ENCODE measurements at places on chromosomes 4 and X.

DNA sequence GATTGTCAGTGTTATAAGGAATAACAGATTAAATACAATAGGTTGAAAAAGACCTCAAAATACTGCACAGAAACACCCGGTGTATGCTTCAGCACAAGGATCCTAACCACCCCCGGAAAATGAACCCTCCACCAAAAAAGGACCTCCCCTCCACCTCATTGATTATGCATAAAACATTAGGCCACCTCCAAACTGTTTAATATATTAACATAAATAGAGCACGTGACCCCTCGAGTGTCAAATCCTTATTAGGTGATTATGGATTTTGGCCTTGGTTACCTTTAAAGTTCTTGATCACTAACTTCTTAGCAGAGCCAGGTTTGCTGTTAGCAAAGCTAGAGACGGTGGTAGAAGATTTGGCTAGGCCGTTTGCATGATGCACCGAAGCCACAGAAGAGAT, 958 bp downstream of the CUL4B start:
- DNase-seq, result no peak

- no peak for DNase-seq
Measured at GRCh38 chr4:16844816-16845586, 53.4 kb downstream of the LDB2 start.

GRCh38 chr4:38090455-38091246, 130.5 kb downstream of the PTTG2 start:
- no peak for DNase-seq

DNA sequence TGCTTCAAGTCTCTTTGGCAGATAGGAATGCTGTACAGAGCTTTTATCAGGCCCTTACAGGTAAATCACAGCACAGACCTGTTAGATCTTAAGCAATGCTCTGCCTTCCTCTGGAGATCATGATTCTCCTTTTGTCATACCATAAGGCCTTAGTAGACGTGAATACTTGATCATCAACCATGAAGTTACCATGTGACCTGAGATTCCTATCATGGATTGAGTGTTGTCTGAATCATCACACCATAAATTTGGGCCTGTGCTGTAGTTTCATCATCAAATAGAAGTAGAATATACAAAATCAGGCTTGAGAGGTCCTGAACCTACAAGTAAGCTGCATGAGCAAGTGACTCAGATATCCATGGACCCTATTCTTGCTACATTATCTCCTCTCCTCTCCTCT, 466.8 kb upstream of the INTU start:
- no peak for DNase-seq

DNA sequence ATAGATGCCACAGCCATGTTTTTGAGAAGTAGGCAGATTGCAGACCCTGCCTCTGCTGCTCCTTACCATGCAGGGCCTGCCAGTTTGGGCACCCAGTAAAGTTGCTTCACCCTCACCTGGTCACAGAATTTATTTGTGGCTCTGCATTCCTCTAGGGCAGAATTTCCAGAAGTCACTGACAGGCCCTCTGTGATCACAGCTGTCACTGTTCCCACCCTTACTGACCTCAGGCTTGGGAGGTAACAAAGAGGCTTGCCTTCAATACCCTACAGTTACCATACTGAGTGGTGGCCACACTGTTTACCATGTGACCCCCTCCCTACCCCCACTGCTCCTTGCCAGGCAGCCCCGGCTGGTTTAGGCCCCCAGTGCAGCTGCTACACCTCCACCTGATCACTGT, 375.1 kb downstream of the SH3BGRL start:
- DNase-seq, result no peak

GRCh38 chrX:133542476-133542875, 127.2 kb upstream of the GPC4 start:
- no peak for DNase-seq

DNA sequence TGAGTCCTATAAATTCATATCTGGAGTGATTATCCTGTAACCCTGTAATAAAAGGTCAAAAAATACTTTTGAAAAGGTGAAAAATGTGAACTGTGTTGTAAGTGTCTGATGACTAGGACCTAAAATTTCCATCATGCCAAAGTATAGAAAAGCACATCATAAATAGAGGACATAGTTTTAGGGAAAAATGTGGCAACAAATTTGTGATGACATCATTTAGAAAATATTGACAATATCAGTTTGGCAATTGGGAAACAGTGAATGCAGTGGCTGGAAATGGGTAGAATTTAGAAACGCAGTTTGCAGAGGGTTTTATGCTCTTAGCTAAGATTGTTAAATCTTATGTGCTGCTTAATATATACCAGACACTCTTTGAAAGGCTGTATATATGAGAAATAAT, 1464.8 kb downstream of the RAPGEF2 start:
- no peak for DNase-seq
